Endothelial cell of umbilical vein (primary cell): ENCODE measurements at places on chromosomes 5 and 9. TPM values are rescaled to one million over a fixed set of nuclear protein-coding genes. Genes with fewer than 3 reads are reported as not detected.

- DNase-seq = no peak
Measured at GRCh38 chr5:105947461-105947860, 1723.3 kb downstream of the EFNA5 start.

Gene OTP
- polyA plus RNA-seq = not detected in 2 replicates

GRCh38 chr5:55624841-55625588 is 87.1 kb downstream of the SLC38A9 start:
- no peak for DNase-seq

Gene LOX
- 39.0 and 43.5 TPM in 2 replicates for polyA plus RNA-seq

Gene GNPDA1
- 19.8 and 22.5 TPM in 2 replicates for polyA plus RNA-seq

DNA sequence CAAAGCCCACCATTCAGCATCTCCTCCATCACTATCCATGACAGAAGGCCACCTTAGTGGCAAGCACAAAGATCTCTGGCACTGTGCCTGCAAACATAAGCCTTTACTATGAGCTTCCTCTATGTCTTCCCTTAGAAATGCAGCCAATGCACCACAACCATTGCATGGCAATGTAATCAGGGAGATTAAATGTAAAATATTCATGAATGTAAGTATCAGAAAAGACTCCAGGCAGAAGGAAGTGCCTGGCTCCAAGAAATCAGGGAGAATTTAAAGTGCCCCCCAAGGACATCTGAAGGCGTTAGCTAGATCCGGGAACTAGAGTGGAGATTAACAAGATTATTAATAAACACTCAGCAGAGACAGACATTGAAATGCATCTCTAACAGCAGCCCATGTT is 32.5 kb upstream of the MYORG start:
- DNase-seq = no peak

- no peak for DNase-seq
Measured at GRCh38 chr9:135888766-135889394, 18.5 kb downstream of the CAMSAP1 start.

- peak; percentile 58 for DNase-seq
Measured at GRCh38 chr5:173328844-173329490, 753 bp upstream of the STC2 start.

Gene C5orf52
- not detected in 2 replicates for polyA plus RNA-seq

Gene SPATA31A3
- not detected in 2 replicates for polyA plus RNA-seq

GRCh38 chr9:113787871-113788270 is 88.2 kb upstream of the ZNF618 start:
- DNase-seq = no peak

DNA sequence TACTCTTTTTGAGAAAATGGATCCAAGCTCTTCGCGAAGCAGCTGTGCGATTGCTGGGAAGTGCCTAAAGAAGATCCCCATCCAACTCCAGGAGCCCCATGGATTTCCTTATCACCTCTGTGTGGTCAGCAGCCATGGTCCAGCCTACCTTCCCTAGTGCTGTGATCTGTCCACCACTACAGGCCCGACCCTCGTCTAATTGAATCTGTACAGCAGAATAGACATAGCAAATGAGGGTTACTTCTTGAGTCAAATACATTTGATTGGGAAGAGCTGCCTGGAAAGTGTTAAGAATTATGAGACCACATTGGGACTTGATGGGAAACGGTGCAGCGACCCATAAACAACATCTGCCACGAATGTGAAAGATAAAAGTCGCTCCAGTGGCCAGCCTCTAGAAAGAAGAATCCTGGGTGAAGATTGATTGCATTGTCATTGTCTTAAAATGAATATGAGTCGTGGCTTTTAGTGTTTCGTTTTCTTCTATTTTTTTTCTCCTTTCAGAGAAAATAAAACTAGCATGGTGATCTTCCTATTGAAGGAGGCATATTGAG is 118.4 kb downstream of the PAM start:
- DNase-seq = no peak

DNA sequence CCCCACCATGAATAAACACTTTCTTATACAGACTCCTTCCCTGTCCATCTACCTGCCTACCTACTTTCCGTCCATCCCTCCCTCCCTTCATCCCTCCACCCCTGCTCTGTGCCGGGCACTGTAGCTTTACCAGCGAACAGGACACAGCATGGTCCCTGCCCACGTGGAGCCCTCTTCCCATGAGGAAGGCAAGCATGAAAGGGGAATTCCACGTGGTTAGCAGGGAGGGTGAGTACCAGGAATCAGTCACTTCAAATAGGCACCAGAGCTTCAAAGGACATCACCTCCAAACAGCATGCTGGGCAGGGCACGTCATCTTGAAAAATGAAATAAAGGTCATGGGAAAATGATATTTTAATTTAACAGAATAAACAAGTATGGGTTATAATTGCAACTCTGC is 35.0 kb upstream of the TDRD7 start:
- no peak for DNase-seq

GRCh38 chr9:105117234-105117633 is 127.2 kb upstream of the SLC44A1 start:
- DNase-seq = no peak

Gene NRARP
- 54.0 and 72.9 TPM in 2 replicates for polyA plus RNA-seq

DNA sequence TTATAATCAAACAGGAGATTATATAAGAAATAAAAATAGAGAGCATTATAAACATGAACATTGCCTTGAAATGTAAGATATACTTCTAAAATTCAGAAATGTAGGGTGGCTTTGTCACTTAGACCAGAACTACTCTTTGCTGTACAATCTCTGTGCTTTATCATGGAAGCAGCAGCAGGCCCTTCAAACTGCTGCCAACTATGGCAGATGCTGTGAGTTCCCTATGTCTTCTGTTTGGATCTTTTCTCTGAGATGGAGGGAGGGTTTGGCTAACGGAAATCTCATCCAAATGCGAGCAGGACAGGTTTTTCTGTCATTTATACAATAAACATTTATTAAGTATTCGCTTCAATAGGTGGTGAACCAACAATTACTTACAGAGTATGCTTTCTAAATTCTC is 34.8 kb upstream of the RICTOR start:
- no peak for DNase-seq

Gene NMUR2
- polyA plus RNA-seq = not detected in 2 replicates

- DNase-seq = no peak
Measured at GRCh38 chr5:28369418-28369817, 1331.0 kb upstream of the CDH9 start.

DNA sequence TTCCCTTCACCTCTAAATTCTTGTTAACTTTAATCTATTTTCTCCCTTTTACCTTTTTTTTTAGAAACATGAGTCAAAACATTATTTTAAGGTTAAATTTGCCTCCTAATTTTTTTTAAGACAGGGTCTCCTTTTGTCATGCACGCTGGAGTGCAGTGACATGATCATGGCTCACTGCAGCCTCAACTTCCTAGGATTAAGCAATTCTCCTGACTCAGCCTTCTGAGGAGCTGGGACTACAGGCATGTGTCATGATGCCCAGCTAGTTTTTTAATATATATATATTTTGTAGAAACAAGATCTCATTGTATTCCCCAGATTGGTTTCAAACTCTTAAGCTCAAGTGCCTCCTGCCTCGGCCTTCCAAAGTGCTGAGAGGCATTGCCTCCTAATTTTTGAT is 424.7 kb upstream of the FAM174A start:
- DNase-seq = no peak

GRCh38 chr5:126014676-126015075 is 408.5 kb upstream of the GRAMD2B start:
- DNase-seq = no peak

GRCh38 chr9:123191680-123192079 is 76.7 kb downstream of the STRBP start:
- DNase-seq = no peak

Gene SYNPO
- 56.9 and 68.4 TPM in 2 replicates for polyA plus RNA-seq

Gene PCDHGB2
- polyA plus RNA-seq = 1.1 TPM in 2 replicates

GRCh38 chr9:72809586-72809985 is 143.3 kb downstream of the ALDH1A1 start:
- DNase-seq = no peak

Gene SPINK6
- not detected in 2 replicates for polyA plus RNA-seq

- DNase-seq = no peak
Measured at GRCh38 chr5:175747539-175748060, 89.7 kb downstream of the HRH2 start.

GRCh38 chr9:120921661-120922181 is 4.9 kb downstream of the TRAF1 start:
- no peak for DNase-seq

Gene BTNL3
- polyA plus RNA-seq = not detected in 2 replicates

DNA sequence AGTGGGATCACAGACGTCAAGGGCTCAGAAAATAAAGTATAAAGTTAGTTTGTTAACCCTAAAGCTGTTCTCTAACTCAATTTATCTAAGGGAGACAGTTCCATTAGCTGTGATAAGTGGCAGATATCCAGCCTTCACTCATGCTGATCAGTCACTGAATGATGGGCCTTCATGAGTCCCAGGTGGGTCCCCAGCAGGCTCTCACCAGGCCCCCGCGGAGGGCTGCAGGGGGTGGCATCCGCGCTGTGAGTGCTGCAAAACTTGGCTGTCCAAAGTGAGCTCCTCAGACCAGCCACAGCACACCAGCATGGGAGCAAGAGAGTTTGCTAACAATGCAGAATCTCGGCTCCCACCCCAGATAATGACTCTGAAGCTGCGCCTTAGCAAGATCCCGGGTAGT is 187.2 kb downstream of the GNA14 start:
- no peak for DNase-seq

- no peak for DNase-seq
Measured at GRCh38 chr9:133111808-133112662, 9.0 kb downstream of the RALGDS start.

DNA sequence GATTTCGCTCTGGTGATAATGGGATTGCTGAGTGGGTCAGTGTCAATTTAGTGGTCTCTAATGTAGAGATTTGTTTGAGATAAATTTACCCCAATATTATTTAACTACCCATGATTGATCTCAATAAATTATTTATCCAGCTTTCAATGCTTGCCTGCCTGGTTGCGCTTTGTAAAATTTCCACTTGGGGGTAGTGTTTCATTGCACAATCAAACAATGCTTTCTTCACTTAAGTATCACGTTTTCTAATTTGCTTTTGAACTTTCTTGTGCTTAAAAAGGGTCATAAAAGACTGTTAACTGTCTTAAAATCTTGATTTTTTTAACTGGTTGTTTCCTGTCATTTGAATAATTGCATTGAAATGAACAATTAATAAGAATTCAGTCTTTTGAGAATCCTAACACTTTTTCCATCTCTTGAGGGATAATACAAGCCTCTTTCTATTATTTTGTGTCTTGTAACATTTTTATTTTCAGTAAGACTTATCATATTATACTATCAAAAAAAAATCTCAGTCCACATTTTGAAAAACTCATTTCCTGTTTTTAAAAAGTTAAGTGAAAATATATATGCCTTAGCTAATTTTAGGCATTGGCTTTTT is 18.7 kb downstream of the HSD17B4 start:
- peak; percentile 60 for DNase-seq

Gene GHR
- 0.22 and 0.28 TPM in 2 replicates for polyA plus RNA-seq

DNA sequence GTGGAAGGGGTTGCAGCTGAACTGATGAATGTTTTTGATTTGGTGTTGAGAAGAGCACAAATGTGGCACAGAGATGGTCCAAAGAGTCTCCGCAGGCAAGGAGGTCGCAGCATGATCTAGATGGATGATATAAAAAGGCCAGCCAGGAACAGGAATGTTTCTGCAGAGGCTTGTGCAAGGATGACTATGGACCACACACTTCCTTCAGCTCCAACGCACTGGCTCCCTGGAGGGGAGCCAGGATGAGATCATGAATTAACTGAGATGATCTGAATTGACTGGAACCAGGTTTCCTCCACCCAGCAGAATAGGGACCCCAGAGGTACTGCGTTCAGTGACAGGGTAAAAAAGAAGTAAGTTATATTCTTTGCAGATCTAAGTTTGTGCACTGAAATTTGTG is 89.0 kb downstream of the ARSB start:
- DNase-seq = peak; percentile 38

GRCh38 chr9:91629718-91630117 is 206.1 kb upstream of the NFIL3 start:
- DNase-seq = no peak

- DNase-seq = no peak
Measured at GRCh38 chr5:54799645-54800044, 185.7 kb downstream of the ESM1 start.

Gene TXNDC8
- not detected in 2 replicates for polyA plus RNA-seq

DNA sequence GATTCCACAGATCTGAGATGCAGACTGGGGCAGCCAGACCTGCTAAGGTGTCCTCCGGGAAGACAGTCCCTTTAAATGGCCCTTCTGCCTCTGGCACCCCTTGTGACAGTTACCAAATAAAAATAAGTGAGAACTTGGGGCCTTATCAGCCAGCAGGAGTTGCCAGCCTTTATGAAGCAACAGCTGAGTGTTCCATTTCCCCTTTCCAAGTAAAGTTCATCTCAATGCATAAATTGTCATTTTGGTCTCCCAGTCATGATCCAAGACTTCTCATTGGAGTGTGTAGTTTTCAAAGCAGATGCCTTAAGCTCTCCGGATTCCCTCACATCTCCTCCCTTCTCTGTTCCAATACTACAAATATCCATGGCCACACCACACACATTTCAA is 4.1 kb downstream of the PTCH1 start:
- no peak for DNase-seq

Gene ZNF883
- polyA plus RNA-seq = 0.11 and 0.15 TPM in 2 replicates

Gene IFNA7
- polyA plus RNA-seq = not detected in 2 replicates

GRCh38 chr9:89662718-89663613 is 58.2 kb downstream of the GADD45G start:
- DNase-seq = no peak

Gene DMRT3
- not detected in 2 replicates for polyA plus RNA-seq

DNA sequence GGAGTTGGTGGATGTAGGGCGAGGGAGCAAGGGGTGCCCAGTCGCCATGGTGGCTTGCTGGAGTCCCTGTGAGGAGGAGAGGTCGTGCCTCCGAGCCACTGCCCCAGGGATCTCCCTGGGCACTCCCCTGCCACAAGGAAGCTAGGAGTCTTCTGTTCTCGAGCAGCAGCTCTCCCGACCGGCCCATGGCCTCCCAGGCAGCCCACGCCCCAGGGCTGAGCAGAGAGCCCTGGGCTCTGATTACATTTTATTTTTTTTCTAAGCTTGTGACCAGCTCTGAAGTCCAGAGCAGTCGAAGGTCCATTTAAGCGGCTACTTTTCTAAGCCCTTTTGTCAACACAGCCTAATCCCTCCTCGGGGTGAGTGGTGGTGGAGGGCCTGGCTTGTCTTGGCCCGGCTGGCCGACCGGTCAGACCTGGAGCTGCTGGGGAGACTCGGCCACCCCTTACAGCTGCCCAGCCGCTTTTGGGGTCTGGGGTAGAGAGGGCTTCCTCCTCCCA is 2.1 kb downstream of the RXRA start:
- peak; percentile 34 for DNase-seq

- no peak for DNase-seq
Measured at GRCh38 chr5:14097998-14098471, 45.1 kb upstream of the TRIO start.

Gene C5orf58
- not detected in 2 replicates for polyA plus RNA-seq
